Coronary artery (tissue), 2 donors: ENCODE measurements at places on chromosomes 4 and X.

DNA sequence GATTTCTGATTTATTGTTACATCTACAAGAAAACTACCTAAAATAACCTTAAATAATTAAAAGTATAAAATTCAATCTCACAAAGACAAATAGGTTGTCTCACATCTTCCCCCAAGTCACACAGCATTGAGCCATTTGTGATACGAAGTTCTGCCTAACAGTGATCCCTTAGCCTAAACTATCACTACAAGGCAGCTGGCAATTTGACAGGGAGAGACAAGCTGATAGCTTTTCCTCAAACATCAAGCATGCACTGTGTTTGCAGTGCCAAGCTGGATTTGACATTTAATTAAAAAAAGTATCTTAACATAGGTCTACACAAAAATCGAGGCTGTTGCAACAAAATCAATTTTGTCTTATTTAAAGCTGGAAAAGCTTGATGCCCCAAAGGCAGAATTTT lies 464.7 kb upstream of the TRAM1L1 start:
- DNase-seq, result no peak

DNA sequence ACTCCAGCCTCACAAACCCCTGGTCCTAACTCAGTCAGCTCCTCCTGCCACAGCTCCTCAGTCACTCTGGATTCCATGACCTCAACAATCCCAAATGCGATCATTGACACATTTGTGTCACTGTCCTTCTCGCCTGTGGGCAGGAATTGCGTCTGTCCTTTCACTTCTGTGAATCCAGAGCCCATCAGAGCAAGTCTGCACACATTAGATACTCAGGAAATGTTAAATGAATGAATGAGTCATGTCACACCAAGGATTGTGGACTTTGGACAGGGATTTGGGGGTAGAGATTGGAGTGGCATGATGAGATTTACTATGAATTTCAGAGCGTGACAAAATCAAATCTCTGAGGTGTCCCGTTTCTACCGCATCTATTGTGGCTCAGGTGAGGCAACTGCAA lies 11.8 kb upstream of the CLDN24 start:
- DNase-seq, result no peak

DNA sequence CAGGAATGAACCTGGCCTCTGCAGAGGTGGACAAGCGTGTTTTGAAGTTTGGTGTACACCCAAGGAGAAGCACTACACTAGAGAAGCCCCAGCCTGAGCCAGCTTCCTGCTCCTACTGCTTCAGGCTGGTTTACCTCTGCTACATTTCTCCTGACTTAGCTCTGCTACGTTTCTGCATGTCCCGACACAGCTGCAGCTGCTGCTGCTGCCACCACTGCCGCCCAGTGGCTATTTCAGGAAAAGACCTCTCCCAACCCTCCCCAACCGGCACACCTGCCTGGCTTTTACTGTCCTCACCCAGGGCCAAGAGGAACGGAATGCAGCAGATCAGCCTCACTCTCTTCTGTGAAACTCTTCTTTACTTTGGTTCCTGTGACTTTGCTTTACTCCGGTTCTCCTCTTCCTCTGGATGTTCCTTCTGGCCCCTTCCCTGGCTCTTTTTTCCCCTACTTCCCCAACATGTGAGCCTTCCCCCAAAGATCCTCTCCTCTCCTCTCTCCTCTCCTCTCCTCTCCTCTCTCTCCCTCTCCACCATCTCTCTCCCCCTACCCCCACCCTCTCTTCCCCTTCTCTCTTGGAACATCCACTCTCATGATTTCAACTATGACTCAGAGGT lies 3.1 kb upstream of the P2RY4 start:
- no peak for DNase-seq

GRCh38 chr4:86670298-86670697 lies 76.2 kb downstream of the PTPN13 start:
- DNase-seq, result no peak

GRCh38 chrX:38982370-38982769 lies 181.1 kb downstream of the MID1IP1 start:
- no peak for DNase-seq

DNA sequence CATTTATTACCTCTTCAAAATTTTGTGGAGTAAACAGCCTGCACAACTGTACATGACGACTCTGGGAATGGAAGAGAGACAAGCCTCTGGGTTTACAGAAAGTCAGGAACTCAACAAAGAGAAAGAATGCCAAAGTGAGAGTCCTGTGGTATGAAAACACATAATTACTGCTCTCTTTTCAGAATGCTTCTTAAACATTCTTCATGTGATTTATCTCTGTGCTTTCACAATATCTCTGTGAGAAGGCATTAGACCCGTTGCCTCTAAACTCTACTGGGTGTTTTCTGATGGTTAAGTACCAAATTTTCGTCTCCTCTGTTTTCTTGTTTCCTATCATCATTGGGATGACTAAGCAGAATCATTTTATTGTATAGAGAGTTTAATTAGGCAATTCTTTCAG lies 966.6 kb upstream of the SLIT2 start:
- DNase-seq, result no peak

DNA sequence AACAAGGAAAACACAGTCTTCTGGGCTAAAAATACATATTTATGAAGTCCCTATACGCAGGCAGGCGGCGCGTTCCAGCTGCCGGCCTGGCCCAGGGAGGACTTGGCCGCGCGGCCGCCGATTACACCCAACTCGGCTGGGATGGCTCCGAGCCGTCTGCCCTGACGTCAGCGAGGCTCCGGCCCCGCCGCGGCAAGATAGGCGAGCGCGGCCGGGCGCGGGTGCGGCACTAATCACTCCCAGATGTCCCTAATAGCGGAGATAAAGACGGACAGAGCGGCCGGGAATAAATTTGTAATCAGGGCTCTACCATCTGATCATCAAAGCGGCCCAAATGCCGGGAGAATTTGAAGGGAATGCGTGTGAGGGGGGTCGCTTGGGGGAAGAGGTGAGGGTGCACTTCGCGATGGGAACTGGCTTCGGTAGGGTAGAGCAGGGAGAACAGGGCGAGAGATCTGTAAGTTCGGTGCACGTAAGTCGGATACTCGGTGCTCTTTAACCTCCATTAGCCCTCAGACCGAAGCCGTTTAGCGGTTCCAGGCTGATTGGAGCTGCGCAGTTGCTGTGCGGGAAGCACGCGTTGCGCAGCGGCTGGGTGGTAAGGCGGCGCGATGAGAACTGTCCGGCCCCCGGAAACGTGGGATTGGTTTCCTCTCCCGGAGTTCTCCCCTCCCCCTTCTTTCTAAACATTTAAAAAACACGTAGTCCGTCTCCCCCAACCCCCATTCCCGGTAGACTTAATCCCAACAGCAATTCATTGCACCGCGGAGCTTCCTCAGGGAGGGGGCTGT lies 7.7 kb downstream of the HAND2 start:
- peak; percentile 95 for DNase-seq

GRCh38 chrX:150211988-150212387 lies 151.1 kb upstream of the MAMLD1 start:
- DNase-seq, result peak; percentile 22

DNA sequence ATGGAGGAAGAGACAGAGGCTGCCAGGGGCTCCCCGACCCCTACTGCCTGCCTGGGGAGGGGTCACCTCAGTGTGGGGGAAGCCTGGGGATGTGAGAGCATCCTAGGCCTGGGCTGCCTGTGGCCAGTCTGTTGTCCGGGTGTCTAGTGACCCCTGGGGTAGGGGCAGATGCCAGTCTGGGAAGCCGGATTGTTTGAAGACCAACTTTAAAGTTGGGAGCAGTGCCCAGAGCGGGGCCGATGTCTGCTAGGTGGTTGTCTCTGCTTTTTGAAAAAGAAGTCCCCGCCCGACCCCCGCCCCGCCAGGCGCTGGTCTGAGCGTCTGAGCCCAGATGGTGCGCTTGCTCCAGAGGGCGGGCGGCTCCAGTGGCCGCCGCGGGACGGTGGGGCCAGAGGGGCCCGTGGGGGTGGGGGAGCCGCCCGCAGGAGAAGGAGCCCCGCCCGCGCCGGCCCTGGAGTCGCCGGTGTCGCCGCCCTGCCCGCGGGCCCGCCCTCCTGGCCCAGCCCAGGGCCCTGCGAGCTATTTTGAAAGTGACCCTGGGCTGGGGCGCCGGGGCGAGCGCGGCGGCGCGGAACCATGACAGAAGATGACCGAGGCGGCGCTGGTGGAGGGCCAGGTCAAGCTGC lies at the start of gene DOK7:
Gene DOK7 (plus strand): TSS at position 517 of the 626 bp plus-strand sequence. CDS start 70 bp downstream, at position 587.
- DNase-seq, result no peak

DNA sequence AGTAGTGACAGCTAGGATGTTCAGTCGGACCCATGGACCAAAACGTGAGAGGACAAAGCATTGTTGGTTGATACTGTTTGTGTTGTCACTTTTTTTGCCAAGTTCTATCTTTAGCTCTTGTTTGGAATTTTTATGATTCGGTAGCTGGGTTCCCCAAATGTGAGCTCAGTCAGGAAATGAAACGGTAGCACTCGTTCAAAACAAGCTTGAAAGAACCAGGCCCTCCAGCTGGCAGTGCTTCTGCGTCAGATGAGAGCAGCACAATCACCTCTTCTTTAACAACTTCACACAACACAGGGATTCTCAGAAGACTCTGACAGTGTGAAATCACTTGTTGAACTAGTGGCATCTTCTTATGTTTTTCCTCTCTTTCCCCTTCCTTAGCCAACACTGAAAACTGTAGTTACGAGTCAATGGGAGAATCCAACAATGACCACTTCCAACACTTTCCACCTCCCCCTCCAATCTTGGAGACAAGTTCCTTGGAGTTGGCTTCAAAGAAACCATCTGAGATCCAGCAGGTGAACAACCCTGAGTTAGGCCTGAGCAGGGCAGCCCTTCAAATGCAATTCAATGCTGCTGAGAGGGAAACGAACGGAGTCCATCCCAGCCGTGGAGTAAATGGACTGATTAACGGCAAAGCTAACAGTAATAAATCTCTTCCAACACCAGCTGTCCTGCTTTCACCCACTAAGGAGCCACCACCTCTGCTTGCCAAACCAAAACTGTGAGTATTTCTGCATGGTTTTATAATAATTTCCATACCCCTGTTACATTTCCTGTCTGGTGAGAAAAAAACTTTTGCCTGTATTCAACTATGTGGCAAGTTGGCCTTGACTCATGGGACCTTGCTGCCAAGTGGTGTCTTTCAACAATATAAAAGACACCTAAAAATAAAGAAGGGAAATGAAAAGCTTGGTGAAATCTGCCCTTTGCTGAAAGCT lies 214.6 kb downstream of the PALLD start:
- no peak for DNase-seq

DNA sequence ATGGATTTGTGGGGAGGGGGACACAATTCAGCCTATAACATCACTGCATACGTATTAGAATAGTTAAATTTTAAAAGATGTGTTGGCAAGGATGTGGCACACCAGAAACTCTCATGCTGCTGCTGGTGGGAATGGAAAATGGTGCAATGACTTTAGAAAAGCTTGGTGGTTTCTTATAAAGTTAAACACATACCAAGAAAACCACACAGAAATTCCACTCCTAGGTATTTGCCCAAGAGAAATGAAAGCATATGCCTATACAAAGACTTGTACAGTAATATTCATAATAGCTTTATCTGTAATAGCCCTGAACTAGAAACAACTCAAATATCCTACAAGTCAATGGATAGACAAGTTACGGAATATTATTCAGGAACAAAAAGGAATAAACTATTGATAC lies 71.3 kb upstream of the PDHA1 start:
- no peak for DNase-seq

- DNase-seq, result no peak
Observed at GRCh38 chr4:108693211-108693610, 42.8 kb downstream of the OSTC start.

GRCh38 chr4:69089388-69089787 lies 6.9 kb upstream of the UGT2B7 start:
- no peak for DNase-seq

GRCh38 chrX:44343412-44344141 lies at the start of gene EFHC2:
Gene EFHC2 (minus strand): TSS chrX:44343672. CDS start chrX:44343588, 84 bp downstream.
- DNase-seq, result peak; percentile 73

- no peak for DNase-seq
Observed at GRCh38 chrX:22952010-22952409, 47.8 kb upstream of the DDX53 start.

GRCh38 chr4:73381214-73381613 lies 22.9 kb upstream of the ALB start:
- DNase-seq, result no peak

GRCh38 chr4:132982151-132982550 lies 166.9 kb upstream of the PCDH10 start:
- DNase-seq, result no peak

DNA sequence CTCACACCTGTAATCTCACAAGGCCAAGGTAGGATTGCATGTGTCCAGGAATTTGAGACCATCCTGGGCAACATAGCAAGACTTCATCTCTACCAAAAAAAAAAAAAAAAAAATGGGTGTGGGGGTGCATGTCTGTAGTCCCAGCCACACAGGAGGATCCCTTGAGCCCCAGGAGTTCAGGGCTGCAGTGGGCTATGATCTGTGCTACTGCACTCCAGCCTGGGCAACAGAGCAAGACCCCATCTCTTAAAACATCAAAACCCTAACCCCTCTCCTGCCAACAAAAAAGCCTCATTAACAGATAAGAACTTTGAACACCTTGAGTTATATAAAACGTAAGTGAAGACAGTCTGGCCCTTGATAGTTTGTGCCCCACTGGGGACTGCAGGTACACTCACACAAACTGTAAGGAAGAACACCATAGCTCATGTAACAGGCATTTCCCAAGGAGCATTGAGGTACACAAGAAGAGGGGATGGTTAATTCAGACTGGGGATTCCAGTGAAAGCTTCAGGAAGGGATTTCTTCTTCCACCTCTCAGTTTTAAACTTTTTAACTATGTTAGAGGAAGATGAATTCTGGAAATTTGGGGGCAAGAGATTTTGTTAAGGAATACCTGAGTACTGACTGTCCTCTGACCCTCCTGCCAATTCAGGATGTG lies 34.7 kb downstream of the RBPJ start:
- DNase-seq, result no peak

- no peak for DNase-seq
Observed at GRCh38 chrX:148522006-148522405, 21.6 kb downstream of the AFF2 start.

- no peak for DNase-seq
Observed at GRCh38 chrX:46044486-46044885, 500.7 kb downstream of the ZNF674 start.

GRCh38 chr4:157896726-157897125 lies 276.1 kb downstream of the GASK1B start:
- DNase-seq, result no peak

DNA sequence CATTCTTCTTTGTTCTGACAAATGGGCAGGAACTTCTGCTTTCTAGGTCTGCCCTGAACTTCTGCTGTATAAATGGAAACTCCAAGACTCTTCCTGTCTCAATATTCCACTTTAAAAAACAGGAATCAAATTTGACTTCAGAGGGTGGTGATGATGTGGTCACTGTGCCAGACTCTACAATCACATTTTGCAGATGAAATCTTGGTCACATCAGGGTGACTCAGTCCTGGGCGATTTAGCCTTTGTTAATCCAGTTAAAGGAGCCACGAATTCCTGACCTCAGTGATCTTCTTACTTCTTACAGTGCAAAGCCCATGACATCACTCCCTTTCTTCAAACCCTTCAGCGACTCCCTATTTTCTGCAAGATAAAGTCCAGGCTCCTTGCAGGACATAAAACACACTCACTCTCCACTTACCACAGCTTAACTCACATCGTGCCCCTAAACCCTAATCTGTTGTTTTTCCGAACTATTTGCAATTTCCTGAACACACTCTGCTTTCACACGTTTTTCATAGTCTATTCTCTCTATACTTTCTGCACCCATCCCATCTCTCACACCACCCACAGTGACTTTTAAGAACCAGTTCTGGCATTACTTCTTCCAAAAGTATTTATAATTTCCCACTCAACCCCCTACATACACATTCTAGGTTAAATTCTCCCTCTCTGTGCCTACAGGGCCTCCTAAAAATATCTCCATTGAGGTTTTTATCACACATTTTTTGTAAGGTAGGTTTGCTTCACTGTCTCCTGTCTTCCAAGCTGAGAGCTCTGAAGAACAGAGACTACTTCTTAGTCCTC lies 11.1 kb downstream of the GASK1B start:
- DNase-seq, result no peak
